ENCODE measurements at places on chromosomes 13 and 19.
A peak's percentile ranks its signal among the peaks of the same experiment; 100 is the strongest.

DNA sequence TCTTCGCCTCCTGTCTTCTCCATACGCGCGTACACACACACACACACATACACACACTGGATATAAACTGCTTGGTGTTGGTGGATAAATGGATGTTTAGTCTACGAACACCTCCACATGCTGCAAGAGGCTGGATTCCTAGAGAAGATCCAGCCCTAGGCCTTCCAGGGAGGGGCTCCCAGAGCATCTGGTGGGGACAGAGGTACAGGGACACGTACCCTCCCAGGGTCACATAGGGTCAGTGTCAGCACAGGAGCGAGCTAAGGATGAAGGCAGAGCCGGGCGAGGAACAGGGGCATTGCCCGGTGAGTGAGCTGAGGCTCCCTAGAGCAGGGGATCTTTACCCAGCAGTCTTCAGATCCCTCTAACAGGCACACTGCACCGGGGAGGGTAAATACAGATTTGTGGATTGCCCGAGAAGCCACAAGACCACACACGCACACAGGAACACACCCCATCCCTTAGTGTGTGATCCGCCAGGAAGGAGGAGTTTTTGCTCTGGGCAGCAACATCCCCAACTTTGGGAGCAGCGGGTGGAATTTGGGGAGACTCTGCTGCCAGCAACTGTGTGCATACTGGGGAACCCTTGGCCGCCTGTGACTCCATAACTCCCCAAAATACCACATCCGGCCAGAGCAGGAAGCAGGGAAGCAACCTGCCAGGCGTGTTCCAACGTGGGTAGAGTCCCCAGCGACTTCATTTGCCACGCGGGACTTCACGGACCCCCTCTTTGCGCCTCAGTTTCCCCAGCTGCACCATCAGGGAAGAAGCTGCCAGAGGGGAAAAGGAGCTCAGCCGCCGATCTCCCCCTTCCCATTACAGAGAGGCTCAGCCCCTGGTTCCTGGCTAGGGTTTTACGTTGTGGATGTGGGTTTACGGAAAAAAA lies 5.8 kb upstream of the TLE2 start:
- DNase-seq, result no peak

DNA sequence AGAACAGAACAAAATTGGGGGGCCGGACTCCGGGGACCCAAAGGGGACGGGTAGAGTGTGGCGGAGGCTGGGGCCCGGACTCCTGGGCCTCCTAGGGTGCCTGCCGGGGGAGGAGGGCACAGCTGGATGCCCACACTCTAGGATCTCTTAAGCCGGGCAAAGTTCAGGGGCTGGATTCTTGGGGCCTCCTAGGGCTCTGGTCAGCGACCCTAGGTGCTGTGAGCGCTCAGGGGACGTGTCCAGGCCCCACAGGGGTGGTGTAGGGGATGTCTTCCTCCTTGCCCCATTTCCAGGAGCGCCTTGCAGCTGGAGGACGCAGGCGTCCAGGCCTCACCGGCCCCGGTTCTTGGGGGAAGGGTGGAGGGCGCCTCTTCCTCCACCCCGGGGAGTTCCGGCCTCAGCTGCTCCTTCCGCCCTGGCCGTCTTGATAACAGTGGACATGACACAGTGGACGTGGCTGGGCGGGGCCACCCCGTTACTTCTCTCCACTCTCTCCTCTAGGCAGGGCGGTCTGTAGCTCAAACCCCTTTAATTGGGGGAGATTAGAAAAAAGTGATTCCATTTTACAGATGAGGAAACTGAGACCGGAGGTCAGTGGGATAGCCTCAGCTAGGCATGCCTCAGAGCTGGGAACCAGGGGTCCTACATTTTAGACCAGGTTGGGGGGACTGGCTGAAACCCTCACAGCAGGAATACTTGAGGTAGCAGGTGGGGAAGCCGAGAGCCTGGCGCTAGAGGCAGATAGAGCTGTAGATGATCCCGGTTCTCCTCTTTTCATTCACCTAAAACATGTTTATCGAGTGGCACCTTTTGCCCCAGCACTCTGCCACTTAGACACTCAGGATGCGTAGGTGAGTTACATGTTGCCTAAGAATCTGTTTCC lies 705 bp downstream of the STXBP2 start:
- no peak for DNase-seq

GRCh38 chr13:52760077-52760476 lies 20.5 kb upstream of the CNMD start:
- DNase-seq, result no peak

GRCh38 chr13:109344552-109345157 lies 441.7 kb downstream of the IRS2 start:
- no peak for DNase-seq

DNA sequence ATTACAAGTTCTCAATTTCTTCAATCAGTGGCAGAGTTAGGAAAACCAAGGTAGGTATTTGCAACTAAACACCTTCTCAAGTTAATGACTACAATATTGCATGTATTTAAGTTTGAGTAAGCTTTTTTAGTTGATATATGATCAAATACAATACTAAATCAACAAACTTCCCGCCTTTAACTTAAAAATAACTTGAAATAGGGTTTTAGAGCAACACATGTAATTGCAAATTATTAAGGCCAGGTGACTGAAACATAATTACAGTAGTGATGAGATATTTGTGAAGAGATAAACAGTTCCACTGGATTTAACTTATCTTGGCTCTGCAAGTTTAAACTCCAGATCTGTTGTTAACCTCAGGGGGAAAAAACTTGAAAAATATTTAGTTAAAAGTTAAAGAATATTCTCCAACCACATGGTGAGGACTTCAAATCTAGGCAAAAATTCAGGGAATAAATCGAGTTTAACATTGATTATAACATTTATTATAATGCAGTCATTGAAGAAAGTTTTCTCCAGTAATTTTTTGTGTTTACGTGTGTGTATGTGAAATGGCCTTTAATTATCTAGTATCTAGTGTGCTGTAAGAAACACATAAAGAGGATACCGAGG lies 3.6 kb downstream of the DACH1 start:
- DNase-seq, result no peak

- DNase-seq, result no peak
Measured at GRCh38 chr13:31421756-31422155, 222.0 kb downstream of the B3GLCT start.

- no peak for DNase-seq
Measured at GRCh38 chr13:23384111-23384510, 49.4 kb downstream of the SACS start.

GRCh38 chr13:20399961-20400360 lies 125.7 kb downstream of the CRYL1 start:
- no peak for DNase-seq

DNA sequence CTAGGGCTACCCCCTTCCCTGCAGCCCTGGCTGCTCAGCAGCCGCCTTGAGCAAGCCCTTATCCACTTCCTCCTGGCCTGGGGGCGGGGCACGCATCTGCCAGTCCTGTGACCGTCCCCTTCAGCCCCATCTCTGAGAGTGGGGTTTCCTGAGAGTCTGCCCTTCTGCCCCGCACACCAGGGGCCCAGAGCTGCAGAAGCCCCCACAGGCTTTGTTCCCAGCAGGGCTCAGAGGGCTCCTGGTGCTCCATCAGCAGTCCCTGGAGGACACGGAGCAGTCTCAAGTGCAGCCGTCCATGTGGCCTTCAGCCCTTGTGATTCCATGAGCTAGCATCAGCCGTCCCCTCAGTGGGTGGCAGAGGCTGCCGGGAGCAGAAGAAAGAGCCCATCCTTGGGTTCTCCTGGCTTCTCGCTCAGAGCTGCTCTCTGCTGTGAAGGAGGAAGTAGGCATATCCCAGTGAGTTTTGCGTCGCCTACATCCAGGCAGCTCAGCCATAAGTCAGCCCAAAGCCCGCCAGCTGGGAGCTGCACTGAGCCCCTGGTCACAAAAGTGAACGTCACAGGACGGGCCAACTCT lies 16.3 kb downstream of the MYO9B start:
- no peak for DNase-seq

DNA sequence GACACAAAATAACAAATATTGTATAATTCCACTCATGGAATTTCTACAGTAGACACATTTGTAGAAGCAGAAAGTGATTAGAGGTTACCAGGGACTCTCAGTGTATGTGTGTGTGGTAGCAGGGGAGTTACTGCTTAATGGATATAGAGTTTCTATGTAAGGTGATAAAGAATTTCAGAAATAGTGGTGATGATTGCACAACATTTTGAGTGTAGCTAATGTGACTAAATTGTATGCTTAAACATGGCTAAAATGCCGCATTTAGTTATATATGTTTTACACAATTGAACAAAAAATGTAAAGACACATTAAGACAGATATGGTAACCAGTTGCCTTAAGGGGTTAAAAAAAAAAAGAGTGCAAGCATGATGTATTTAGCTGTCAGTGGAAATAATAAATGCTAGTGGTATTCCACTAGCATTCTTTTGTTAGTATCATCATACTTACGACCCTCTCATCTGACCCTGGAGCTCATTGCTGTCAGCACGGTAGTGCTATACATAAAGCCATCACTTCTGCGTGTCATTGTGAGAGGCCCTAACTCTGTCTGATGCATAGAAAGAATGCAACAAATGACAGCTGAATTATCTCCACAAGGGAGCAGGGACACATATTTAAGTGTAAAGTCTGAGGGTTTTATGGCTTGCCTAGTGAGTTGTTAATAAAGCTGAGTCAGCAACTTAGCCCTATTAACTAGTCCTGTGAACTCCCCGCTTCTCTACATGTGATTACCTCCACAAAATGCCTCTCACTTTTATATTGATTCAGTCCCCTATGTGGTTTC lies 134.1 kb upstream of the RXFP2 start:
- no peak for DNase-seq

DNA sequence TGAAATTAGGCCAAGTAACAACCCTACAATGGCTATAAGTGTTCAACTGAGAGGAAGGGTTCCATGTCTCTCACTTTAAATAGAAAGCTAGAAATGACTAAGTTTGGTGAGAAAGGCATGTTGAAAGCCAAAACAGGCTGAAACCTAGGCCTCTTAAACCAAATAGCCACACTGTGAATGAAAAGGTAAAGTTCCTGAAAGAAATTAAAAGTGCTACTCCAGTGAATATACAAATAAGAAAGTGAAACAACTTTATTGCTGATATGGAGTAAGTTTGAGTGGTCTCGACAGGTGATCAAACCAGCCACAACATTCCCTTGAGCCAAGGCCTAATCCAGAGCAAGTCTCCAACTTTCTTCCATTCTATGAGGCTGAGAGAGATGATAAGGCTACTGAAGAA lies 209.6 kb downstream of the KLF12 start:
- DNase-seq, result no peak

- DNase-seq, result no peak
Measured at GRCh38 chr13:52405767-52406494, at the start of gene THSD1. Gene THSD1 (minus strand): TSS chr13:52406172. CDS start chr13:52402600, 3,572 bp downstream.

DNA sequence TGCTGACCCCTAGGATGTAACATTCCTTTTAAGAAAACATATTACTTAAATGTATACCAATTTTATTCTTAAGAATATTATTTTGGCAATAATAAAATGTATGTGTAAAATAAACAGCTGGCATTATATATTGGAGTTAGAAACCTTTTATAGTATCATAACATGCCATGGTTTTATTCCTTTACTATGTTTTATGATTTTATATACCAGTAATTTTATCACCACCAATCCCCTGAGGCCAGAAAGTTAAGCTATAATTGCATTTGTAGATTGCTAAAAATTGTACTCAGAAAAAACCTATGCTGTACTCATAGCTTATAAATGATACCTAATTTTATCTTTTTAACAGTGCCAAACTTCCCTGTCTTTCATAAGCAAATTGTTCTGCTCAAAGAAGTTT lies 17.9 kb downstream of the GPALPP1 start:
- DNase-seq, result no peak

GRCh38 chr19:1853295-1854038 lies 5.2 kb upstream of the REXO1 start:
- peak; percentile 72 for DNase-seq

- DNase-seq, result peak; percentile 12
Measured at GRCh38 chr19:33302175-33302973, at the start of gene CEBPA. Gene CEBPA (minus strand): TSS chr19:33302534. CDS start chr19:33302414, 120 bp downstream.

DNA sequence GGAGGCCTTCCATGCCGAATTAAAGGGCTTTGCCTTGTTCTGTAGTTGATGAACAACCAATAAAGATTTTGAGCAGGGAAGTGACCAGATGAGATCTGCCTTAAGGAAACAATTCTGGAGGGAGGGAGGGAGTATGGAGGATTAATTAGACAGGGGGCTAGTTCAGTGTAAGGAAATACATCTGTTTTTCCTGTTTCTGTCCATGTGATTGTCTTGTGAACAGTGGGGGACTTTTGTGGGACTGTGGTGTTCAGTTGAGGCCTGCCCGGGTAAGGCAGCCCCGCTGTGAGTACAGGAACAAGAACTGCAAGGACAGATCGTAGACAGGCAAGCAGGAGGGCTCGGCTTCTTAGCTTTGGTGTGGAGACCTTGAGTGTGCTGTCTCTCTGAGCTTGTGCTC lies 59.0 kb downstream of the DGKH start:
- DNase-seq, result no peak

DNA sequence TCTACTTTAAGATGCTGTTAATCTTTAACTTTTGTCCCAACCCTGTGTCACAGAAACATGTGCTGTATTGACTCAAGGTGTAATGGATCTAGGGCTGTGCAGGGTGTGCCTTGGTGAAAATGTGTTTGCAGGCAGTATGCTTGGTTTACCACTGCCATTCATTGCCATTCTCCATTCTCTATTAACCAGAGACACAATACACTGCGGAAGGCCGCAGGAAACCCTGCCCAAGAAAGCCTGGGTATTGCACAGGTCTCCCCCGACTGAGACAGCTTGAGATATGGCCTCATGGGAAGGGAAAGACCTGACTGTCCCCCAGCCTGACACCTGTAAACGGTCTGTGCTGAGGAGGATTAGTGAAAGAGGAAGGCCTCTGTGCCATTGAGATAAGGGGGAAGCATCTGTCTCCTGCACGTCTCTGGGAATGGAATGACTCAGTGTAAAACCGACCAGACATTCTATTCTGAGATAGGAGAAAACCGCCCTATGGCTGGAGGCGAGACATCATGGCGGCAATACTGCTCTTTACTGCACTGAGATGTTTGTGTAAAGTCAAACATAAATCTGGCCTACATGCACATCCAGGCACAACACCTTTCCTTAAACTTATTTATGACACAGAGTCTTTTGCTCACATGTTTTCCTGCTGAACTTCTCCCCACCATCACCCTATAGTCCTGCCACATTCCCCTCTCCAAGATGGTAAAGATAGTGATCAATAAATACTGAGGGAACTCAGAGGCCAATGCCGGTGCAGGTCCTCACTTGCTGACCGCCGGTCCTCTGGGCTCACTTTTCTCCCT lies 13.1 kb upstream of the ZNF888 start:
- no peak for DNase-seq

- no peak for DNase-seq
Measured at GRCh38 chr13:106340249-106340648, 195.2 kb downstream of the EFNB2 start.

DNA sequence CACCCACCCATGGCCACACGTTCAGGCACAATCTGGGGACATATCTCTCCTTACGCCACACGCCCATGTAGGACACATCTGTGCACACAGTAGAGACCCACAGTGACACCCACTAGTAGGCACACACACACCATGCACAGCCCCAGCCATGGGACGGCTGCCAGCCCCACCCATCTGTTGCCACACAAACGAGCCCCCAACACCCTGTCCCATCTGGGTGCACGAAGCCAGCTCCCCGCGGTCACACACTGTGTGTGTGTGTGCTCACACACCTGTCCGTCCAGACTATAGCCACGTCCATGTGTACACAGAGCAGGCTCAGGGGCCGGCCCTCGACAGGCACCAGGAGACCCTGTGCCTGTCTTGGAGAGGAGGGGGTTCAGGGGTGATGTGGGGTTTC lies 10.6 kb downstream of the ERFL start:
- no peak for DNase-seq

- peak; percentile 28 for DNase-seq
Measured at GRCh38 chr19:40165362-40165937, 25.8 kb upstream of the MAP3K10 start.

GRCh38 chr13:88752041-88752440 lies 1080.9 kb downstream of the SLITRK5 start:
- DNase-seq, result no peak

- no peak for DNase-seq
Measured at GRCh38 chr13:91740756-91741155, 342.3 kb downstream of the GPC5 start.
